ENCODE measurements at places on chromosomes 3 and 15.

- DNase-seq: no peak
Observed at GRCh38 chr15:93382200-93382820, 293.3 kb upstream of the RGMA start.

- DNase-seq: no peak
Observed at GRCh38 chr15:66795851-66796250, 93.8 kb downstream of the SMAD6 start.

DNA sequence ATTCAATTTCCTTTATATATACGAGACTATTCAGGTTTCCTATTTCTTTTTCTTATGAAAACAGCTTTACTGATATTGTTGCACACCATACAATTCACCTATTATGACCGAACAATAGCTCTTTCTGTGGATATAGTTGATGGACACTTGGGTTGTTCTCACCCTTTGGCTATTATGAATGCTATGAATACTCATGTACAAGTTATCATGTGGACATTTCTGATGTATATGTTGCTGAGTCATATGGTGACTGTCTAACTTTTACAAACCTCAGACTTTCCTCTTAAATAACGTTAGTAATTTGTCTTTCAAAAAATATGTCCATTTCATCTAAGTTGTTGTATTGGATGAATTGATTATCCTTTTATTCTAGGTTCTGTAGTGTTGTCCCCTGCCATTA is 15.7 kb upstream of the USF3 start:
- no peak for DNase-seq

GRCh38 chr15:38733331-38733730 is 168.7 kb upstream of the RASGRP1 start:
- no peak for DNase-seq

GRCh38 chr3:16464511-16465148 is 48.9 kb downstream of the RFTN1 start:
- DNase-seq: no peak

DNA sequence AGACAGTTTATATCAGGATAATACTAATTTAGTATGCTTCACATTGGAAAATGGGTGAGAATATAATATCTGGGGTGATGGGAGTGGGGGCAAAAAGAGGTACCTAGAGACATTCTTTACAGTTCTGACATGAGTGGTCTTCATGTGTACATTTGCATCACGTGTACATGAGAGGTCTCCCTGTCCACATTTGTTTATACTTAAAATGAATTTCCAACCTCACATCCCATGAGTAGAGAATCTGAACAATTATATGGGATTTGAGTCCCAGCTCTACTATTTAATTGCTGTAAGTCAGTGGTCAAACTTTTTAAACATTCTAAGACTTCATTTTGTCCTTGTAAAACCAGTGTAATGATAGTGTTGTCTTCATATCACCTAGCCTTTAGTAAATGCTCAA is 408.4 kb downstream of the NAALADL2 start:
- no peak for DNase-seq

Measured in activated CD4-positive, alpha-beta T cell treated with anti-CD3 and anti-CD28 coated beads, Interleukin-2, amount 50 U/mL, for 1 hour (primary cell).